Esophagus mucosa (tissue), 1 donor: ENCODE measurements at places on chromosomes 2 and 18. TPM values are rescaled to one million over a fixed set of nuclear protein-coding genes. Genes with fewer than 3 reads are reported as not detected.

DNA sequence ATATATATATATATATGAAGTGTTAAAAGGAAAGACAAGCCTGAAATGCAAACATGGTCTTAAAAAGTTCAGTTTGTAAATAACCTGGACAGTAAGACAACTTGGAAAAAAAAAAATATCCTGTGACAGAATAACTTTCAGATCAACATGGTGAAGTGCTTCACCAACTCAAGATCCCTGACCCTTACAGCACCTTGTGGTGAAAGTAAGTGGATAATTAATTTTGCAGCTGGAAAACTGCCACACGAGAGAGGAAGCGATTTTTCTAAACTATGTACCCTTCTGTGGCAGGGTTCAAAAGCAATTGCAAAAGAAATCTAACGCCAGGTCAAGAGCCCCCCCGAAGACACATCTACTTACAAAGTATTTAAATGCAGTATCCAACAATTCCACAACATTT, 95.8 kb downstream of the PAX3 start:
- no peak for ATAC-seq

GRCh38 chr2:235555371-235555770, 61.5 kb downstream of the AGAP1 start:
- no peak for ATAC-seq

GRCh38 chr2:103942199-103942598, 911.7 kb upstream of the POU3F3 start:
- no peak for ATAC-seq

DNA sequence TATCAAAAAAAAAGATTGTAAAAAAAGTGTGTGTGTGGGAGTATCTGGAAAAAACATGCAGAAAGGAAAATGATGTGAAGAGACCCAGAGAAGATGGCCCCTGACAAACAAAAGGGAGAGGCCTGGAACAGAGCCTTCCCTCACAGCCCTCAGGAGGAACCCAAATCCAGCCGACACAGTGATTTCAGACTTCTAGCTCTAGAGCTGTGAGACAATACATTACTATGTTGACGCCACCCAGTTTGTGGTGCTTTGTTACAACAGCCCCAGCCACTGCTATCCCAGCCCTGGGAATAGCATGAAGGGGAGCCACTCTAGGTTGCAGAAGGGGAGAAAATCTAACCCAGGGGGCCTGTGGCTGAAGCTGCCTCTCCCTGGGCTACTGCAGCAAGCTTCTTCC, 59.0 kb upstream of the ZBTB7C start:
- no peak for ATAC-seq

DNA sequence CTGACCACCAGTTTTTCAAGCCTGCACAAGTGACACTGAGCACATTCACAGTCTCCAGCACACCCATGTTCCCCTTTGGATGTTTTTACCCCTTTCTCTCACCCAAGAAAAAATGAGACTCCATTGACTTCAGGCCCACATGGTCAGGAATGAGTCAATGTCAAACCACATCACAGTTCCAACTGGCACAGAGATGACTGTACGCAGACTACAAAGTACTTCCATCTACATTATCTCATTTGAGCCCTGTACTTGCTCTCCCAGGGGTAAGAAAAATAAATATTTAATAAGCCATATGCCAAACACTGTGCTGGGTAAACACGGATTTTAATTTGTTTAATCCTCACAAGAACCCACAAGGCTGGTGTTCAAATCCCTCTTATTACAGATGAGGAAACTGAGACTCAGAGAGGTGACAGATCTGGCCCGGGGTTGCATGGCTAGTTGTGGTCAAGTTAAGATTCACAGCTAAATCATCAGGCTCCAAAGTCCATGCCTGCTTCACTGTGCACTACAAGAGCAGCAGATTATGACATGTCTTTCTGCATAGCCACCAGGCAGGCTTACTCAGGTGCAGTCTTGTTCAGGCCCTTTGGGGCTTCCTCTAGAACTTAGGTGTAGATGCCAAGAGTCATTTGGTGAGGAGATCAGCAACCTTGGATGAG, 106.1 kb downstream of the TXNL1 start:
- peak; percentile 68 for ATAC-seq

The PMAIP1 gene
- 11.6 TPM for total RNA-seq
